ENCODE measurements at places on chromosomes 4 and X.

- no peak for DNase-seq
These were observed 494 bp downstream of the SPOCK3 start for GRCh38 chr4:167233685-167234315.

- no peak for DNase-seq
These were observed 310.1 kb downstream of the PPP3CA start for GRCh38 chr4:101037249-101037648.

DNA sequence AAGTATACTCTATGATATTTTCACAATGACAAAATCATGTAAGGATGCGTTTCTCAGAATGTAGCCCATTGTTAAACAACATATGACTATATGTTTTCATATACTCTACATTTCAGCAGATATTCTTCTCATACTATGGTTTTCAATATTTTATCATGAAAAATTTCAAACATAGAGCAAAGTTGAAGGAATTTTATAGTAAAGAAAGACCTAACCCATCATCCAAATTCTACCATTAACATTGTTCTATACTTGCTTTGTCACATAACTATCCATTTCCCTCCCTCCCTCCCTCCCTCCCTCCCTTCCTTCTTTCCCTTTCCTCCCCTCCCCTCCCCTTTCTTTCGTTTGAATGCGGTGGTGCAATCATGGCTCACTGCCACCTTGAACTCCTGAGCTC lies 109.4 kb downstream of the FHIP1A start:
- no peak for DNase-seq

GRCh38 chr4:165367040-165367439 lies 11.8 kb upstream of the CPE start:
- no peak for DNase-seq
